ENCODE measurements at places on chromosomes 16 and 17.

- DNase-seq, result no peak
Observed at GRCh38 chr17:58680038-58680369, 11.8 kb downstream of the TEX14 start.

- no peak for DNase-seq
Observed at GRCh38 chr17:47352848-47353247, 29.1 kb downstream of the EFCAB13 start.

- DNase-seq, result no peak
Observed at GRCh38 chr17:75183999-75184884, 1.5 kb upstream of the SUMO2 start.

GRCh38 chr16:24257958-24258357 lies 1.8 kb downstream of the CACNG3 start:
- no peak for DNase-seq

DNA sequence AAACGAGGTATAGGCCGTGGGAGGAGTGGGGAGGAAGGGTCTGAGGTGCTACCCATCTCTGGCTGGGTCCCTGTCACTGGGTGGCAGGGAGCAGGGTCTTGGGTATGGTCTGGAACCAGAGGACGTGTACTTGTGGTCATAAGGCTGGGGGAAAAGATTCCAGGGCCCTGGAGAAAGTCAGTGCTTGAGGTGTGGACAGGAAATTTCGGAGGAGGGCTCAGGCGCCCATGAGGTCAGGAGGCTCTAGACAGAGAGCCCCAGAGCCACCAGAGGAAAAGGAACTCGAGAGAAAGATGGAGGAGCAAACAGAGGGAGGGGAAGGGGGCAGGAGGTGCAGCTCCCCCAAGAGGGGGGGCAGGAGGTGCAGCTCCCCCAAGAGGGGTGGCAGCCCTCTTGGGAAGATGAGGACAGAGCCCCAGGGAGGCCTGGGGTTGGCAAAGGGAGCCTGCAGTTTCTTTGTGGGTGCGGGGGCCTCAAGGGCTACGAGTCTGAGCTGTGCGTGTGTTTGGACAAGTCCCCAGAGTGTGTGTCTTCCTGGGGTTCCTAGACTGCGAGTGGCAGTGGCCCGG lies 683 bp upstream of the SLC7A6 start:
- no peak for DNase-seq

- no peak for DNase-seq
Observed at GRCh38 chr16:67399218-67399733, 6.0 kb upstream of the TPPP3 start.

GRCh38 chr16:7745276-7745675 lies 412.6 kb downstream of the RBFOX1 start:
- no peak for DNase-seq

Measured in activated CD8-positive, alpha-beta memory T cell treated with anti-CD3 and anti-CD28 coated beads for 1 hour (primary cell).